ENCODE measurements at places on chromosomes 2 and 18.

DNA sequence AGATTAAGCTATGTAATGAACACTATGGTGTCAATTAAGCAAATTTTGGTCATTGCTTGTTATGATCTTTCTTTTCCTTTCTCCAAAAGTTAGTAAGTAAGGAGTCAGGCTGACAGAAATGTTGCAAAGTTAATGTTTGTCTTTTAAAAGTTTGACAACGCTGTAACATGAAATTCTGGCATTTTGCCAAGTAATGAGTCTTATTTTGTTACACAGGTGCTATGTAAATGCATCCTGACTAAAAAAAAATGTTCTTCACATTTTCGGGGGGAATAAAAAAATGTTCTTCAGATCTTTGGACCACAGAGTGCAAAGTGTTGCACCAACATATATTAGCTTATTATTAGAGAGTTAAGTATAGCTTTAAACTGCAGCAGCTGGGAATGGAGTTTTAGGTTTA, 54.8 kb upstream of the PROKR1 start:
- DNase-seq, result no peak

DNA sequence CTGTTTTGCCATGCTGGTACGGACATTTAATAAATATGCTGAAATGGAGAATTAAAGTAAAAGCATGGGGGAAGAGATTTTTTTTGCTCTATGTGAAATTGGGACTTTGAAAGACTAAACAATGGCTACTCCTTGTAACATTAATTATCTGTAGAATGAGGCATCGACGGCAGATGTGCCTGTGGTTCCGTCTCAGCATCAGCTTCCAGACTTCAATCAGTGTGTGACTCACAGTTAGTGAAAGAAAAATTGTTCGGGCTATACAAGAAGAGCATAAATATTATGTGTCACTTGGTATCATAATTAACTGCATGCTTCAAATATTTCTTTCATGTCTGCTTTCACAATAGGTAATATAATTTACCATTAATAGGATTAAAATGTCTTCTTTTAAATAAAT, 117.0 kb upstream of the SMIM21 start:
- peak; percentile 80 for DNase-seq

GRCh38 chr2:216787851-216788540, 71.9 kb downstream of the TNP1 start:
- DNase-seq, result no peak

- no peak for DNase-seq
Observed at GRCh38 chr2:231900486-231900942, 25.7 kb downstream of the NPPC start.

- DNase-seq, result no peak
Observed at GRCh38 chr18:34590503-34590902, 119.6 kb upstream of the DTNA start.

DNA sequence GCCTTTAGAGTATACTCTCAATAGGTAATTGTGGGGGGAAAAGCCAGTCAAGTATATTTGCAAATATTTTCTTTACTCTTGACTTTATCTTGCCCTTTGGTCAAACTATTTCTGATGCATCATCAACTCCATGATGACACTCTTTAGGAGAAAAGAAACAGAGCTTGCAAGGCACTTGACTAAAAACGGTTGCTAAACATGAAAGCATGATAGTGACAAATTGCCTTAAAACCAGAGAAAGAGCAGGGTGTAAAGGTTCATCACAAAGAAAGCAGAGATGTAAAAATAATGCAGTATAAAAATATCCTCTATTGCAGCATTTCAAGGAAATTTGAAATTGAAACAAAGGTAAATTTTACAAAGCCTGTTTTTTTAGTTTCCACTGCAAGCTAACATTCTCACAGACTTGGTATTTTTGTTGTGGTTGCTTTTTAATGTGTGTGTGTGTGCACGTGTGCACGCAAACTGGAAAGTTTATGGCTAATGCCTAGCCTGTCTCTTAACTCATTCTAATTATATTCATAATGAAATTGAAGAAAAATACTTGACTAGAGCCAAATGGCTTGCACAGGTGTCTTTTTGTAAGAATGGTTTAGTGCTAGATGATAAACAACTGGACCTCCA, 503.6 kb downstream of the ARHGAP15 start:
- DNase-seq, result no peak

DNA sequence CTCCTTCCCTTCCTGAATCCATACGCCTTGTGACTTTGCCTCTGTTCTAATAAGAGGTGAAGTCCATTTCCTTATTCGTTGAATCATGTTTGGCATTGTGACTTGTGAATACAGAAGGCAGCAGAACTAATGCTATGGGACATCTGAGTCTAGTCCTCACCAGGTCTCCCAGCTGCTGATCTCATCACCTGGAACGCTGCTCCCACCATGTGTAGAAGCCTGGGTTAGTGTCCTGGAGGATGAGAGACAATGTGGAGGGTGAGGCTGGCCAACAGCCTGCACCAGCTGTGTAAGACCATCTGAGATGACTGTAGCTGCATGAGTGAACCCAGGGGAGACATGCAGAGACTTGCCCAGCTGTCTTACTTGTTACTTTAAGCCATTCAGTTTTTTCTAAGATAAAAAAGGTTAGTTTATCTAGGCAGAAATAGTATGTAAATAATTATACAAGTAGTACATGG, 3.5 kb upstream of the HAAO start:
- DNase-seq, result no peak

GRCh38 chr18:35822413-35822812, 150.1 kb upstream of the RMP24 start:
- no peak for DNase-seq

DNA sequence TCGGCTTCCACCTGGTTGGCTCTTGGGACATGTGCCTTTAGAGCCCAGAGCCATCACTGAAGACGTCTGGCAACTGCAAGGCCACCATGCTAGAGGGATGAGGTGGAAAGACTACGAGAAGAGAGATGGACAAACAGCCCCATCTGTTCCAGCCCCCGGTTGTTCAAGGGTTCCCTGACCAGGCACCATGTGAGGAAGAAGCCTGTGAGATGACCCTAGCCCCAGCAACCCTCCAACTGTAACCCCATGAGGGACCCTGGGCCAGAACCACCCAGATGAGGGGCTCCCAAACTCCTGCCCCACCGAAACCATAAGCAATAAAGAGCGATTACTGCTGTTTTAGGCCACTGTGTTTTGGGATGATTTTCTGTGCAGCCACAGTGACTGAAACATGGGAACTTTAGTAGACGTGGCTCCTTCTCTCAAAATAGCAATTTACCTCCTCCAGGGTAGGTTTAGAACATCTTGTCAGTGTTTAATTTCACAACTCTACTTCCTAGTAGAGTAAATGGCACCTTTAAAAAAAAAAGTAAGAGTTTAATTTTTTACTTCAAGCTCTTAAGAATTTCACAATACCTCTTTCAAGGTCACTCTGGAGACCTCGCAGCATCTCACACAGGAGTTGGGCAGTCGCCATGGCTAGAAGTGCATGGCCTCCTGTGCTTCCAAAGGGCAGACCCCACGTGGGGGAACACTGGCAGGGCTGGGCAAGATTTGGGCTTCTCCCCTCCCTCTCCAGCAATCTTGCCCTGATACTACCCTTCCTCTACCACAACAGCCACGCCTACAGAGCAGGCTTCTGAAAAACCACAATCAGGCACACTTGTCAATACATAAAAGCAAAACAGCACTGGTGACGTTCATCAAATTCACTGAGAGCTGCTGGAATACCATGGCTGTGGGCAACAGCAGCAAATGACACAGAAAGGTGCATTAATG, 48.8 kb downstream of the TMEM163 start:
- DNase-seq, result no peak

DNA sequence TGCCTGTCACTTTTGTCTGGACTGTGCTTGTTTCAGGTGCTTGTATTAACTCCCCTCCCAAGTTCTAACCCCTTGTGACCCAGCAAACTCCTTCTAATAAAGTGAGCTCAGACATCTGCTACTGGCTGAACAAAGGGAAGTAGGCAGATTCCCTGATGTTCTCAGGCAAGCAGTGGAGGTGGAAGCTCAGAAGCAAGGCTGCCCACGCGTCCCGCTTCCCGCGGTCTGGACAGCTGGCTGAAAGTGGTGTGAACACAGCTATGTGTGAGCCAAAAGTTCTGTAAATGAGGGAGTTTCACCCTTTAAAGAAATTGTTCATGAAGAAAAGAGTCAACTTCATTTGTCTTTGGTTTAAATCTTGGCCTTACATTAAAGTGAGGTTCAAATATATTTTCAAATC, 40.0 kb downstream of the NAPG start:
- DNase-seq, result no peak

DNA sequence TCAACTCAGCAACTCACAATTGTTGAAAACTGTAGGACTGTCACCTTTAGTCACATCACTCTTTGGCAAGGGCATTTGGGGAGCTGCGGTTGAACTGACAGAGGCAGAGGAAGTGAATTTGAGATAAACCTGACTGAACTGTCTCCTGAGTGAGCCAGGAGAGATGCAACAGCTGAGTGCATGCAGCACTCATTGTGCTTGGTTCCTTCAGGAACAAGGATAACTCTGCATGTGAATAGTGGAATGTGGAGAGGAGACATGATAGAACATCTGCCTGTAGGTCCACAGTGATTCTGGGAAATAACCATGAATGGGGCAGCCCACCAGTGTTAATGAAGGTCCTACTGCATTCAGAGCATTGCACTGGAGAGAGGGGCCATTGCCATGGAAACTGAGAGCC, 494.7 kb downstream of the STK39 start:
- DNase-seq, result no peak

- peak; percentile 82 for DNase-seq
Observed at GRCh38 chr18:37393945-37394609, 171.5 kb downstream of the CELF4 start.

GRCh38 chr18:33010149-33010548, 237.3 kb upstream of the KLHL14 start:
- DNase-seq, result no peak

- DNase-seq, result no peak
Observed at GRCh38 chr18:39748727-39749126, 2183.1 kb upstream of the CELF4 start.

GRCh38 chr18:25826823-25827222, 263.6 kb downstream of the SS18 start:
- no peak for DNase-seq

- no peak for DNase-seq
Observed at GRCh38 chr2:74915743-74916142, 42.7 kb upstream of the POLE4 start.

- DNase-seq, result no peak
Observed at GRCh38 chr2:72166279-72166678, 18.6 kb upstream of the CYP26B1 start.

- DNase-seq, result no peak
Observed at GRCh38 chr2:8244639-8245038, 437.2 kb upstream of the ID2 start.

DNA sequence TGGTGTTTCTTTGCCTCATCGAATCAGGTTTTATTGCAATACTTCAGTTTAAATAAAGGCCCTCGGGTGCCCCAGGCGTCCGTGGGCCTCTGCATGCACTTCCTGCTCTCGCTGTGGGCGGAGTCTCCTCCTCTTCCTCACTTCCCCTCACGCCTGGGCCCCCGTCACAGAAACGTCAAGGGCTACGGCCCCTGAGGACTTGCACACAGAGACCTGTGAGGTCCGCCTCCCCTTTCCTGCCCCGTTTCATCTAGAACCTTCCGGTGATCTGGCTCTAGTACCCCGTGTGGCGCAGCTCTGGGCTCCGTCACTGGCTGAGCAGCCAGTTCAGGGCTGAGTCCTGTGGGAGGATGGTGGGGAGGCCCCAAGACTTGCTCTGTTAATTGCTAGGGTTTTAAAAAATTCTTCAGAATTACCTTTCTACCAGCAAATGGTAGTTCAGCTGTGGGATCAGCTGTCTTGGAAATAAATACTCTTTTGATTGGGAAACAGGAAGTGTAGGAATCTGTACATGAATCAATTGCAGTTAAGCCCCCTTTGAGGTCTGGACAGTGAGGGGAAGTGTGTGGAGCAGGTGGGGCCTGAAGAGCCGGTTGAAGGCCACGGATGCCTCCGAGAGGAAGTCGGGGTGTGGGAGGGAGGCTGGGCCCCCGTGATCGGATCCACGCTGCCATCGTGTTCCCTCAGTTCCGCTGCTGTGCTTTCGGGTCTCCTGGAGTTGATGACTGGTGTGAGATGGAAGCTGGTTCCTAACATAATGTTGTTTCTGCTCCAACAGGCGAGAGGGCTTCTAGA, 10.2 kb downstream of the NFATC1 start:
- DNase-seq, result no peak

GRCh38 chr2:12325806-12326205, 390.9 kb upstream of the TRIB2 start:
- no peak for DNase-seq

All from GM04503 (cell line).